ENCODE measurements at places on chromosomes 12 and 14.

GRCh38 chr14:30195941-30196340 is 268.3 kb upstream of the PRKD1 start:
- no peak for DNase-seq

GRCh38 chr14:57508756-57509155 is 15.1 kb upstream of the CCDC198 start:
- DNase-seq: no peak

DNA sequence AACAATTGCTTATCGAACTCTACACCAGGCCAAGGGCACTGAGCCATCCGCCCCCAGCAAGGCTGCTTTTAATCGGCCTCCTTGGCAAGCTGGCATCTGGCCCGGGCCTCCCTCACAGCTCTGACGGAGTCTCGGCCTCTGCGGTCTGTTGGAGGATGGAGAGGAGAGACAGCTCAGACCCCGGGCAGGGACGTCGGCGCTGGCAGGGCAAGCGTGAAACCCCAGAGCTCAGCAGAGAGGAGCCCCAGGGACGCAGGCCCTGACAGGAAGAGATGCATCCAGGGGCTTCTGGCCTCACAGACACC is 17.5 kb downstream of the CAMKK2 start:
- no peak for DNase-seq

GRCh38 chr14:67140556-67140955 is 48.7 kb upstream of the GARIN2 start:
- no peak for DNase-seq

GRCh38 chr14:69038455-69039287 is 59.6 kb upstream of the ACTN1 start:
- no peak for DNase-seq

All from stimulated activated CD8-positive, alpha-beta memory T cell treated with anti-CD3 and anti-CD28 coated beads, Interleukin-15, amount 100 ng/mL, for 24 hours (primary cell).